ENCODE measurements at places on chromosomes 11 and 22.

DNA sequence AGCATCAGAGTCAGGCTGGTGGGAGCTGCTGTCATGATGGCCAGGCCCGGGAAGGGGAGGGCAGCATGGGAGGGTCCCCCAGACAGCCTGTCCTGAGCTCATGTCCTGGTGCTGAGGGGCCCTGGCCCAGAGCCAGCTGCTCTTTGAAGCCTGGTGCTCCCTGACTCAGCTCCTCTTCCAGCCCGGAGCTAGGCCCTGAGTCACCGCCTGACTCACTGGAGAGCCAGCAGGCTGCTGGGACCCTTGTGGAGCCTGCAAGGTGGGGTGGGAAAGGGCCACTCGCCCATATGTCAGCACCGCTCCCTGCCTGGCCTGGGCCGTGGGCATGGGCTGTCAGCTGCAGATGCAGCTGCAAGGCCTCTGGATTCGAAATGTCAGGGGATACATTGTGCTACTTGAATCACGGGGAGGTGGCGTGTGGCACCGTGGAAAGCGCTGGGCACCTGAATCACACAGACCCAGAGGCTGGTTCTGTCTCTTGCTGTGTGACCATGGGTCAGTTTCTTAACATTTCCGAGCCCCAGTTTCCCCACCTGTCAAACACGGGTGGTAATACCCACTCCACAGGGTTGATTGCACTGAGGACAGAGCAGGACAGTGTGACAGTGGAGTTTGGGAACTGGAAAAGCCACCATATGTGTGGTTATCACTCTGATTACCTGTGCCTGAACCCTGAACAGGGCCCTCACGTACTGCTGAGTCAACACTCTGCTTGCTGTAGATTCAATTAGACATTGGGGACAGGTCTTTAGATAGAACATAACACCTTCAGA, 4.4 kb downstream of the CACNA1I start:
- peak; percentile 75 for DNase-seq

DNA sequence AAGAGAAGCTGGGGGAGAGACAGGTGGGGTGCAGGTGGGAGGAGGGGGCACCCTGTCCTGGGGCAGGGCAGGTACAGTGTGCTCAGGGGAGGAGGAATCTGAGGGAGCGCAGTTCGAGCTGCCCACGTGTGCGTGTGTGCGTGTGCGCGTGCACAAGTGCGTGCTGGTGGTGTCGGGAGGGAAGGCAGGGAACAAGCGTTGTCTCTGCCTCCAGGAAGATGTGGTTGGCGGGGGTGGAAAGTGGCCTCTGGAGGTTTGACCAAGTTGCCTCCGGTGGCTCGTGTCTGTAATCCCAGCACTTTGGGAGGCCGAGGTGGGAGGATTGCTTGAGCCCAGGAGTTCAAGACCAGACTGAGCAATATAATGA, 49.9 kb upstream of the THY1 start:
- no peak for DNase-seq

DNA sequence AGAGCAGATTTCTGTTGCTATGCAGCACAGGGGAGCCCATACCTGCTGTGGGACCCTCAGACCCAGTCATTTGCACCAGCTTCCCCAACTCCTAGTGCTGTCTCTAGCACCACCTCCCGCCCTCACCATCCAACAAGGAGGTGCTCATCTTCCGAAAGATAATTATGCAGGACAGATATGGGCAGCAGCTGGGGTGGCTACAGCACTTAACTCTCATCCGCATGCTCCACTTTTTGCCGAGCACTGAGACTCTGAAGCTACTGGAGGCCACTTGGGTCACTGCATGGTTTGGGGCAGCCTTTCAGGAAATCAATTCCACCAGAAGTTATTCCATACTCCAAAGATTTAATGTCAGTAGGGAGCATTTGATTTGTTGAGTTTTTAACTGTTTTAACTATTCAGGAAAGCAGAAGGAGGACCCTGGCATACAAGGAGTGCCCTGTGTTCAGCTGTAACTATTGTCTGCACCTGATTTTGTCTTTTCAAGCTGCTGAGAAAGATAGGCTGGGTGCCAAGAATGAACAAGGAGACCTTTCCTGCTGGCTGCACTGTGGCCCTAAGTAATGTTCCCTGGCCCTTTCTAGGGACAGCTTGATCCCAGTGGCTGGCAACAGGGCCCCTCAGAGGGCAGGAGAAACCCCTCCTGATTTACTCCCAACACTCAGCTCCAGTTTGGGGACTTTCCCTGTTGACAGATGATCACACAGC, 67.3 kb upstream of the CSNK2A3 start:
- DNase-seq: no peak

- DNase-seq: no peak
Measured at GRCh38 chr11:102306048-102306597, 11.2 kb upstream of the BIRC3 start.

- no peak for DNase-seq
Measured at GRCh38 chr11:134761926-134762247, 349.8 kb upstream of the B3GAT1 start.

GRCh38 chr22:49997251-49997599, 15.3 kb downstream of the IL17REL start:
- no peak for DNase-seq

- DNase-seq: no peak
Measured at GRCh38 chr11:91435694-91436395, 788.8 kb upstream of the FAT3 start.

DNA sequence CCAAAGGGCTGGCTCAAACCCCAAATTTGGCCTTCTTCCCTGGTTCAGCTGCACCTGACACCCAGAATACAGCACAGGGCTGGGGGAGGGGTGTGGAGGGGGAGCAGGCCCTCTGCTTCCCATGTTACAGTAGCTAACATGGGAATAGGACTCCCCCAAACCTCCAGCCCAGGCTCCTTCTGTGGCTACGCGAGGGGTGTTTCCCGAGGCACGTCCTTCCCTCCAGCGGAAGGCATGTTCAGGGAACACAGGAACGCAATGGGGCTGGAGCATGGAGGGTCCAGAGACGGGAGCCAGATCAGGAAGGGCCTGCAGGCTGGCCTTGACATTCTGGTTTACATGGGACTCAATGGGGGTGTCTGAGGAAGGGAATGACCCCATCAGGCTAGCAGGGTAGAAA, 11.8 kb upstream of the IGLL1 start:
- no peak for DNase-seq

- DNase-seq: no peak
Measured at GRCh38 chr11:8294251-8294935, 30.7 kb upstream of the LMO1 start.

DNA sequence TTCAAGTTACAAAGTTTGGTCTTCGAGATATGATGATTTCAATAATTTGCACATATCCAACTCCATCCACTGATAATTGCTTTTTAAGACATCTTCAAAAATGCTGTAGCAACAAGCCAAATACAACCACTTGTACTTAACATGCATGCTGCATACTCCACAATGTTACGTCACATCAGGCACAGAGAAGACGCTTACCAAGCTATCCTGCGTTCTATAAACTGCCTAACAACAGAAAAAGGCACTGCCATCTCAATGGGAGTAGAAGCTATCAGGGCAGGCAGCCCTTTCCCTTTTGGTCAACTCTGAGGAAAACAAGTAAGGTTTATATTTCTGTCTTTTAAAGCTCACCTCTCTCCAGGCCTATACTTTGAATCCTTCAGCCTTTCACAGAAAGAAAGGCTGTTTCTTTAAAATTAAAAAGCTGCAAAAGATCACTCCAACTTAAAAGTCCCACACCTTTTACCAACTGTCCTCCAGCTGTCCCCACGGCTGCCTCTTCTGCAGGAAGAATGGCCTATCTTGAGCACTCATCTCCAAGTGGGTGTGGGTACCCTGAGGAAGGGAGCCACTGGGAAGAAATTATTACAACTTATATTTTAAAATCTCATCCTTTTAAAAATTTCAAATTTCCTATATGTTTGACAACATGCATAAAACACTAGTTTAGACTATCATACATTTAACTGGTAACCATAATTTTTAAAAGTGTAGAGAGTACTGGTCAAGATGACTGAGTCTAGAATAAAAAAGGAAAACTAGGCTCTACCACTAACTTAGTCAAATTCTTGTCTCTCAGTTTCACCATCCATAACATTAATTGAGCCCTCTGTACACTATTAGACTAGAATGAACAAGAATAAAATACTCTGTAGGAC, 14.5 kb downstream of the PHF21A start:
- no peak for DNase-seq

DNA sequence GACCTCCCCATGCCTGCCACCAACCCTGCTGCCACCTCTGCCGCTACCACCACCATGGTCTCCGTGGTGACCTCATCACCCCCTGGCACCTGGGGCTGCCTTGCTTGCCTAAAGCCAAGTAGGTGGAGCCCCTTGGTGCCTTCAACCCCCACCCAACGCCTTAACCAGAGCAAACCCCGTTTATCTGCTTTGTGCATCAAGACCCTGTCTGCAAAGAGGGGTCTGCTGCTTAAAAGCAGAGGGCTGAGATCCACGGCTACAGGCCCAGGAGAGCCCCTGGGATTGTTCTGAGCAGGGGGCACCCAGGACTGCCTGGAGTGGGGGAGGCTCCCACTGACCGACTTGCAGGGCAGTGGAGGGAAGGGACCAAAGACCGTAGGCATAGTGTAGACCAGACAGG, 4.9 kb upstream of the PPIL2 start:
- DNase-seq: no peak

DNA sequence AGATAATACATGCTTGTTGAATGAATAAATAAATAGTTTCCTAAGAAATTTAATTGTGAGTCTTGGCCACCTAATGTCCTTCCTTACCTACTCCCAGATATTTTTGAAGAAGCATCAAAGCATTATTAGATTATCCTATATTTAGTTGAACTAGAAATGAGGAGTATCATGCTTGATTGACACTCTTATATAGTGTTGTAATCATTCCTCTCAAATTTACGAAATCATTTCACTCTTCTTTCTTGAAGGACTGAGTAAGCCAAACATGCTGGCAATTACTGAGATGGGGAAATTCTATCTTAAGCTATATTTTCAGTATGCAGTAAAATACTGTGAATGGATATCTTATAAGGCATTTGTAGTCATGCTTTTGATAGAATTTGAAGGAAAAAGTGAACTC, 189.0 kb downstream of the LUZP2 start:
- no peak for DNase-seq

- no peak for DNase-seq
Measured at GRCh38 chr11:121417055-121417551, 35.0 kb upstream of the SORL1 start.

DNA sequence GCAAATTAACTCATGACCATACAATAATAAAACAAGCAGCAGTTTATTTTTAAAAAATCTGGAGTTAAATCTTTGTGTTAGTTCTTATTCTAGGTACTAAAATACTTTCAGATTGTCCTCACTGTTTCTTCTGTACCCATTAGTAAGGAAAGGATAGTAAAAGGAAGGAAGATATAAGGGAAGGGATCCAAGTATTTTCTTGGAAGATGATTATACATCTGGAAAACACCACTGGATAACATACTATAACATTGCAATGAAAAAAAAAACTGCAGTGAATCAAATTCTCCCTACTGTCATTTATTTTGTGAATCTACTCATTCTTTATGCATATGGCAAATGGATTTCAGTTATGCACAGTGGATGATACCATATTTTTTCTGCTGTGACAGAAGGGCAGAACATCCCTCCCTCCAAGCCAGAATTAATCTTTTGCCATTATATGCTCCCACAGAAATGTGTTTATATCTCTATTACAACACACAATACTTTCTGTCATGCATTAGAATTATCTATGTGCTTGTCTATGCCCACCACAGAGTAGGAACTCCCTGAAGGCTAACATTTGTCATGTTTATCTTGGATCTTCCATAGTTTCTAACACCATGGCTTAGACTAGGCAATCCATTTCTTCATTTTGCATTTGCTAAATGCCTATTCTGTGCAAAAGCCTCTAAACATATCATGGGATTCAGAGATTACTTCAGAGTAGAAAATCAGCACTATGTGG, 282.3 kb upstream of the CTSC start:
- no peak for DNase-seq

DNA sequence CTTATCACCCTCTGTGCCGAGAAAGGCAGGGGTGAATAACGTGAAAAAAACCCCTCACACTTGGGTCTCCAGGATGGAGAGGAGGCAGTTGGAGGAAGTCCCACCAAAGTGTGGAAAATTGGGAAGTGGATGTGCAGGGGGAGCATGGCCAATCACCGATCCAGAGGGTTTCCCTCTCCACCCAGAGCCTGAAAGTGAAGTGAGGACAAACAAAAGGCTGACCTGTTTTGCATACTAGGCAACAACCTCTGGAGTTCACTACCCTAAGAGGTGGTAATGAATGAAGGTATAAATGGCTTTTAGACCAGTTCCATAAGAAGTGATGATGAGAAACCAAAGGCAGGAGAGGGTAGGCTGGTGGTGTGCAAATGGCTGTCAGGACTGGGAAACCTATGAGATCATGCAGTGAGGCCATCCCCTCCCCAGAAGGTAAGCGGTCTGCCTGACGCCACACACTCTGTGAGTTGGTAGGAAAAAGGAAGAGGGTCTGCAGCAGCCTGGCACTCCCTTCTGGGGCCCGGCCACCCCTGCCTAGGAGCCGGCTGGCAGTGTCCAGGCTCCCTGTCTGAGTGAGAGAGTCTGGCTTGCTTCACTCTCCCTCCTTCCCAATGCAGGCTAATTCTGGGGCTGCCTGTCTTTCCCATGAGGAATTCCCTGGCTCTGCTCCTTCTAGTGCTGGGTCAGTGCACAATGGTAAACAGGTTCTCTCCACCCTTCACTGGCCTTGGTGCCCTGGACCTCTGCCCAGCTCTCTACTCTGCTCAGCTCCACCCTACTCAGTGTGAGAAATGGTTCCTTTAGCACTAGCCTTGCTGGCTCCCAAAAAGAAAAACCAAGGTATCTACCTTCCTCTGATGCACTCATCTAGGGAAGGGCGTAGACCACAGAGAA, 15.6 kb downstream of the TBC1D10A start:
- DNase-seq: no peak

- DNase-seq: no peak
Measured at GRCh38 chr11:104581246-104581980, 316.8 kb downstream of the CASP12 start.

GRCh38 chr11:27002431-27002830, 8.5 kb downstream of the FIBIN start:
- no peak for DNase-seq

GRCh38 chr11:15775015-15775541, 581.3 kb downstream of the SOX6 start:
- no peak for DNase-seq

GRCh38 chr22:48347311-48347710, 1480.4 kb downstream of the BRD1 start:
- no peak for DNase-seq

GRCh38 chr11:120562806-120563425, 51.4 kb downstream of the GRIK4 start:
- no peak for DNase-seq

DNA sequence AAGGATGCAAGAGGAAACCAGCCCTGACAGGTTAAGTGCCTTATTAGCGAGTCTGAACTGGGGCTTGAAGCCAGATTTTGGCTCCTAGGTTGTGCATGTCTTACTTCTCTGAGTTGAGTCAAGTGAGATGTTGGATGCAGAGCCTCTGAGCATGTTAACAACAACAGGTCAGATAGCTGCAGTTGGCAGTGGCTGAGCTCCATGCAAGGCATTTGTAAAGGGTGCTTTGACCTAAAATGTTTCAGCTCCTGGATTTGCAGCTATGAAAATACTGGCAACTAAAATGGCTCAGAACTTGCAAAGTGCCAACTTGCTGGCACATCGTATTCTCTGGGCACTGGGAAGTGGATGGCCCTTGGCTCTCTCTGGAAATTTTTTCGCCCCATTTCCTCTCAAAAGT, 16.4 kb upstream of the CSRP3 start:
- DNase-seq: no peak

Data from amniotic stem cell (primary cell).